ENCODE measurements at places on chromosomes 4 and X.

DNA sequence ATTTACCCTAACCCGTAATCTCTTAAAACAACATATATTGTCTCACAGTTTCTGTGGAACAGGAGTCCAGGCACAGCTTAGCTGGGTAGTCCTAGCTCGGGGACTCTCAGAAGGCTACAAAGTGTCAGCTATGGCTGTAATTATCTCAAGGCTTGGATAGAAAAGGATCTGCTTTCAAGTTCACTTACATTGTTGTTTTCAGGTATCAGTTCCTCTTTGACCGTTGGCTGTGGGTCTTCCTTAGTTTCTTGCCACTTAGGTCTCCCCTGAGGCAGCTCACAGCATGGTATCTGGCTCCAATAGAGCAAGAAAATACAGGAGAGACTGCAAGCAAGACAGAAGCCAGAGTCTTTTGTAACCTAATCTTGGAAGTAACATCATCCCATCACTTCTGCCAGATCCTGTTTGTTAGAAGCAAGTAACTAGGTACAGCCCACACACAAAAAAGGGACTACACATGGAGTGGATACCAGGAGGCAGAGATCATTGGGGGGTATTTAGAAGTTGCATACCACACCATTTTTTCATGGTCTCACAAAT is 137.0 kb downstream of the MAGEB5 start:
- DNase-seq, result no peak

GRCh38 chrX:39642071-39642470 is 455.7 kb downstream of the BCOR start:
- DNase-seq, result no peak

GRCh38 chr4:32962100-32962499 is 2241.9 kb downstream of the PCDH7 start:
- no peak for DNase-seq

GRCh38 chrX:103538728-103539127 is 19.4 kb upstream of the RAB40A start:
- DNase-seq, result no peak

GRCh38 chr4:76605099-76605563 is 170.1 kb downstream of the SHROOM3 start:
- DNase-seq, result no peak

- no peak for DNase-seq
Observed at GRCh38 chrX:2705046-2705832, 14.1 kb downstream of the CD99 start.

DNA sequence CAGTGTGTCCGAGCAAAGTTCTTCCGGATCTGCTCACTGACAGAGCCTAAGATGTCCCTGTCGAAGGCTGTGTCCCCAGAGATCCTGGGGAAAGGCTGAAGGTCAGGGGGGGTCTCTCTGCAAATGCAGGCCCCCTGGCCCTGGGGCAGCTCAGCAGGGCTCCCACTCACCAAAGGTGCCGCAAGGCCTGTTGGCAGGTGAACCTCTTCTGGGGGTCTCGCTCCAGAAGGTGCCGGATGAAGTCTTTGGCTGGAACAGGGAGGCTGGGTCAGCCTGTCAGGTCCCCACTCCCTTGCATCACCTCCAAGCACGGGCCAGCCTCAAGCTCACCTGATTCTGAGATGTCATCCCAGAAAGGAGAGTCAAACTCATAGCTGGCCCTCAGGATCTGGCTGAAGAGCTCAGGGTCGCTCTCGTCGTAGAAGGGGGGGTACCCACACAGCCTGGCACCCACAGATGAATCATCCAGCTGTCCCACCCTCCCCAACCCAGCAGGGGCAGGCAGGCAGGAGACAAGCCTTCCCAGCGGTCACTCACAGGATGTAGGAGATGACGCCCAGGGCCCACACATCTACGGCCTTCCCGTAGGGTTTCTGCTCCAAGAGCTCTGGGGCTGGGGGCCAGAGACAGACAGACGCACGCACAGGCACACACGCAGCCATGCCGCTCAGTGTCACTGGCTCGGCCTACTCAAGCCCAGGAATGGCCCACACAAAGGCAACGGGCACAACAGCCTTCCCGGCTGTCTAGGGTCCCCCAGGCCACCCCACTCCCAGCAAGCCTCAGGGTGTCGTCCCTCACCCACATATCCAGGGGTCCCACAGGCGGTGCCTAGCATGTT is 2.6 kb downstream of the PNCK start:
- no peak for DNase-seq

DNA sequence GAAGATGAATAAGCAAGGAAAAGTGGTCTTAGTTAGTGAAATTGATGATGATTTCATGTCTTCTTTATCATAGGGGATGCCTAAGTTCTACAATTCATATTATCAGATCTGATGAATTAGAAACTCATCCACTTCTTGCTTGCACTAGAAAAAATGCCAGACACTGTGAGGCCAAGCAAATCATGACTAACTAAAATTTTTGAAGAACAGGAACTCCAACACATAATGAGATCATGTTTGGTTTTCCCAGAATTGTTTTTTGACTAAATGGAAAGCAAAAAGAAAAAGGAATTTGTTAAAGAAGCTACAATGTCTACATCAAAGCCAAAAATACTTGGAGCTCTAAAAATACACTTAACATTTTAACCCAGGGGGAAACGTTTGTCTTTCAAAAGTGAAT is 120.4 kb downstream of the ARSF start:
- no peak for DNase-seq

- DNase-seq, result peak; percentile 46
Observed at GRCh38 chrX:95056901-95057300, 1382.9 kb downstream of the FAM133A start.

DNA sequence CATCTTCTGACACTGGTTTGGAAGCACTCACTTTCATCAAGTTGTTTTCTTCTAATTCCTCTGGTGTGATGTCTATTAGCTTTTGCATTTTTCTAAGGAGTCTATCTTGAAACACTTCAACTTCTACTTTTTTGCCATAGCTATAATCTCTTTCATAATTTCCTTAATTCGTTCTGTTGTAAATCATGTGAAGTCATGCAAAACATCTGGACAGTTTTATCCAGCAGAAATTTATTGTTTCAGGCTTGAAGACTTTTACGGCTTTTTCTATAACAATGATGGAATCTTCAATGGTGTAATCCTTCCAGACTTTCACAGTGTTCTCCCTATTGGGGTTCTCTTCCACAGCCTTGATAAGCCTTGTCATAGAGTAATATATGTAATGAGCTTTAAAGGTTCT is 74.9 kb upstream of the PABPC4L start:
- DNase-seq, result no peak

GRCh38 chrX:108159028-108159670 is 67.6 kb downstream of the ATG4A start:
- no peak for DNase-seq

- no peak for DNase-seq
Observed at GRCh38 chr4:162011089-162011488, 152.7 kb downstream of the FSTL5 start.

DNA sequence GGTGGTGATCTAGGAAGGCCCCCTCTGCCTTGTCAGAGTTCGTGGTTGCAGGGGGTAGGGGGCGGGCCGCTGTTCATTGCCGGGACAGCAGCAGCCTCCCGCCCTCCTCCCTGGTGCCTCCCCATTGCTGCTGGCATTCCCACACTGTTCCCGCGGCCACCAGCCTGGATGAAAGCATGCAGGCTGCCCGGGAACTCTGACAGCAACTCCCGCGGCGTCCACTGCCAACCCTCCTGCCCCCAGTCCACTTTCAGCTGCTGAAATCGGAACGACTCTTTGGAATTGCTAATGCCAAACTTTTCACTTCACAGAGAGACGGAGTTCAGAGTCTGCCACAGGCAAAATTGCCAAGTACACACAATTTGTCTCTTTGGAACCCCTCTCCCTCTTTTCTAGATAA is 121.9 kb downstream of the BEND2 start:
- no peak for DNase-seq

- no peak for DNase-seq
Observed at GRCh38 chrX:144716187-144716586, 531.1 kb upstream of the SPANXN1 start.

- DNase-seq, result no peak
Observed at GRCh38 chr4:158201322-158201721, 9.0 kb upstream of the TMEM144 start.

GRCh38 chr4:13036841-13037240 is 447.3 kb downstream of the RAB28 start:
- DNase-seq, result no peak

DNA sequence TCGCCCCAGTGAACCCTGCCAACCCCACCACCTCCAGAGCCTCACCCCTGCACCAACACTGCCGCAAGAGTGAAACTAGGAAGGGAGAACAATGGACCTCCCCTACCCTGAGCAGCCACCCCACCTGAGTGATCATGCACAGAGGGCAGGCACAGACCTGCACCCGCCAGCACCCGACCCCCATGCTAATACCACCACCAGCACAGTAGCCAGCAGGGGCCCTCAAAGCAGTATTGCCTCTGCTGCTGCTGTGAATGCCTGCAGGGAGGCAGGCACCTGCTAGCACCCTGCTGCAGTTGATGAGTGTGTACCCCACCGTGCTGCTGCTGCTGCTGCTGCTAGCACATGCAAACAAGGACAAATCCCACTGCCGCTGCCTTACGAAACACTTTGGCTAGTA is 100.1 kb downstream of the RAB28 start:
- no peak for DNase-seq

All from ACHN (cell line).